Placental epithelial cell (primary cell): ENCODE measurements at places on chromosomes 6 and 20. TPM values are rescaled to one million over a fixed set of nuclear protein-coding genes. Genes with fewer than 3 reads are reported as not detected.

The TRIM15 gene
- not detected in 2 replicates for total RNA-seq

The WFDC10B gene
- not detected in 2 replicates for total RNA-seq

The NPEPL1 gene
- total RNA-seq, result 16.1 and 20.8 TPM in 2 replicates

The PCSK2 gene
- not detected in 2 replicates for total RNA-seq

The CPNE5 gene
- not detected in 2 replicates for total RNA-seq
